ENCODE measurements at places on chromosomes 1 and 21.

- DNase-seq, result no peak
These were observed 37.6 kb downstream of the ZYG11A start for GRCh38 chr1:52880206-52880605.

- peak; percentile 40 for DNase-seq
These were observed 8.9 kb upstream of the PCBP3 start for GRCh38 chr21:45634511-45635183.

GRCh38 chr21:44758781-44759627 is 42.6 kb downstream of the UBE2G2 start:
- no peak for DNase-seq

DNA sequence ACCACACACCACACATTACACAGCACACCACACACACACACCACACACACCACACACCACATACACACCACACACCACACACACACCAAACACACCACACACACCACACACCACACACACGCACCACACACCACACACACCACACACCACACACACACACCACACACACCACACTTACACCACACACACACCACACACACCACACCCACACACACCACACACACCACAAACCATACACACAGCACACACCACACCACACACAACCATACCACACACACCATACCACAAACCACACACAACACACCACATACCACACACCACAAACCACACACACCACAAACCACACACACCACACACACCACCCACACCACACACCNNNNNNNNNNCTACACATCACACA is 40.9 kb upstream of the SIK1 start:
- no peak for DNase-seq

- DNase-seq, result no peak
These were observed 1.3 kb downstream of the NADK start for GRCh38 chr1:1776672-1777582.

GRCh38 chr1:18606443-18607288 is 24.0 kb upstream of the PAX7 start:
- DNase-seq, result no peak

GRCh38 chr1:59690171-59690930 is 124.4 kb upstream of the HOOK1 start:
- DNase-seq, result no peak

DNA sequence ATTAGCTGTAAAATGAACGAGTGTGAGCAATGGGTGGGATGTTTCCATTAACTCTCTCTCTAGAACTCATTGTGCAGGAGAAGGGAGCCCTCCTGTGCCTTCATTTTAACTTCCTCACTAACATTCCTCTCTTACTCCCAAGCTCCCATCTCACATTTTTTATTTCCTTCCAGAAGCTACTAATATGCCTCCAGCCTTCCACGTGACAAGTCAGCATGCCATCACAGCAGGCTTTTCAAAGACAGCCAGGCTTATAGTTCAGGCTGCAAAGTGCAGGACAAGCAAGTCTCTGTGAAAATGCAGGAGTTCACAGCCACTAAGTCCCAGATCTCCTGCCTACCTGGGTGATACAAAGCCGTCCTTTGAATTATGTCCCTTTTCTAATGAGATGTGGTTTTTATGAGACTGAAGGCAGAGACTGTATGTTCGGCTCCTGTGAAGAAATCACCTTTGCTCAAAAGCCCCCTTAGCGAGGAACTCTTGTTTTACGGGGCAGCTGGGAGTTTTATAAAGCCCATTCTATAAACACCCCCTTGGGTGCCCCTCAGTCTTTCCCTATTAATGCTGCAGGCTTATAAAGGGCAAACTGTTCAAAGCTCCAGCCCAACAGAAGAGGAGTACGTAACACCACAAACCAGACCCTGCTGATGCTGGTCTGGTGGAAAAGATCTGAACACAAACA is 14.8 kb upstream of the ANGPTL7 start:
- DNase-seq, result no peak

DNA sequence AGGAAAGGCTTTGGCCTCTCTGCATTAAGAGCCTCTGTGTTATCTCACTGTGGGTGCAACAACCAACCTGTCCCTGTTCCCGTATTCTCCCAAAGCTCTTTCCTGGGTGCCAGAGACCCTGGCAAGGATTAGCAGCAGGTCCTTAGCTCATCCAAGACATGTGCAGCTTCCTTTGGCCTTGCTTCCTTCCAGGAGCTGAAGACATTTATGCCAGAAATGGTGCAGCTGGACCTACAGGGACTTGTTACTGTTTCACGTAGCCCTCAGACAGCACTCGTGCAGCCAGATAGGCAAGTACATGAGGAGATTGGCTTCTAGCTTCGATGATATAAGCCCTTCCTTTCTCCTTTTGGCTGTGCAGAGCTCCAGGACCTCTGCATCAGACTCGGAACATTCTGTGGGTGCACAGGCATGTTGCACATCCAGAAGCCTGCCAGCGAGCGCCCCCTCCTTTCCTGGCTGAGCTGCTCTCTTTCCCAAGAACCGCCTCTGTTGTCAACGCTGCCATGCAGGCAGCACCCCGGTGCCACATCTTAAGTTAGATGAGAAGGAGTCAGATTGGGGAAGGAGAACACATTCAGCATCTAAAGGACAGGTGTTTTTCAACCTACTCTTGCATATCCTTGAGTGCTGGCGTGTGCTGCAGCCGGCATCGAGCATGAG is 284.5 kb upstream of the PLXNA2 start:
- no peak for DNase-seq

DNA sequence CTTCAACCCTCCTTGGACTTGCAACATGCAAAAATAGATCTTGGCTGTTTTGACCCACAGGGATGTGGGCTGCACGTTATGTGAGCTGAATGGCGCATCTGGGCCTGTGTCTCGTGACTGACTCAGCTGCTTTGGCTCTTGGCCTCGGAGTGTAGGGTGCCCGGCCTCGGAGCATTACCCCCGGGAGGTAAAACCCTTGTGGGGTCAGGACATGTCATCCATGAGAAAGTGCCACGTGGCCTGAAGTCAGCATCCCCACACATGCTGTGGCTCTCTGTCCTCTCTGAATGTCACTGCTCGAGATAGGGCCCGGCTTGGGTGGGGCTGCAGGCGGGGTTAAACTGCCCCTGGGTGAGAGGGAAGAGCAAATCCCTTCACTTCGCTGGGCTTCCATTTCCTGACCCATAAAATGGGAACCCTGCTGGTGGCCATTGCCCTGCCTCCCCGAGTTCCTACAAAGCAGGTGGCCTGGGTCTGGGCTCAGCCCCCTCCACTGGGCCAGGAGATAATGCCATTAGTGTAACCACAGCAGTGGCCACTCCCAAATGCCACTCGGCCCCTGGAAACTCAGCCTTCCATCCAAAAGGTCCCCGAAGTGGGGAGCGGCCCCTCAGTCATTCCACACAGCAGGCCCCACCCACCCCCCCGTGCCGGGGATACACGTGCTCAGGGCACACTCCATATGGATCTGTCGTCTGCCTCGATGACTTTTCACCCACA is 22.8 kb upstream of the TSPEAR start:
- peak; percentile 25 for DNase-seq

- no peak for DNase-seq
These were observed 3.9 kb downstream of the RPS6KC1 start for GRCh38 chr1:213054733-213055591.

DNA sequence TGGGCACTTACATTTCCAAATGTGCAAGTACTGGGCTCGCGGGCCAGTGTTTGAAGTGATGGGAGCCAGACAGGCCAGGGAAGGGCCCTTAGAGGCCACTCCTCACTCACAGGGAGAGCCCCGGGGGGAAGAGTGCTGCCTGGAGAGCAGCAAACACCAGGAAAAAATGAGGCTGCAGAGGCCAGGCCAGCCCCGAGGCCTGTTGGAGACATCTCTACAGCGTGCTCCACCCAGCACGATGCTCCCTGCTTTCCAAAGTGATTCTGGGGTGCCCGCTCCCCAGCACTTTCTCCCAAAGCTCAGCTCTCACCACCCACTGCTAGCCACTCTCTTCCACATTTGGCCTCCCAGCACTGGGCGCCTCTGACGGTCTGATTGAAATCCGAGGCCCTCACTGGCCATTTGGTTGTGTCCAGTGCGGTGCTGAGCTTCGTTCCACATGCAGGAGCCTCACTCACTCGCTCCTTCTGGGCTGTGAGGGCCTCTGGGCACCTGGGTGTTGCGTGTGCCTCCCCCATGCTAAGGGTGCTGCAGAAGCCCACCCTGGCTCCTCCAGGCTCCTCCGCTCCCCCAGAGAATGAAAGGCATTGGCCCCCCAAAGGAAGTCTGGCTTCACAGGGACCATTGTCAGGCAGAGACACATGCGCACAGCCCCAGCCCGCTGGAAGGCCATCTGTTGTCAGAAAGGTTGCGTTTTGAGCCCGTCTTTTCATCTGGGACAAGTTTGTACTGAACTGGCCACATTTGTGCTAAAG is 385.4 kb upstream of the VAMP3 start:
- no peak for DNase-seq

- no peak for DNase-seq
These were observed 38.7 kb downstream of the ANKRD13C start for GRCh38 chr1:70315782-70316181.

DNA sequence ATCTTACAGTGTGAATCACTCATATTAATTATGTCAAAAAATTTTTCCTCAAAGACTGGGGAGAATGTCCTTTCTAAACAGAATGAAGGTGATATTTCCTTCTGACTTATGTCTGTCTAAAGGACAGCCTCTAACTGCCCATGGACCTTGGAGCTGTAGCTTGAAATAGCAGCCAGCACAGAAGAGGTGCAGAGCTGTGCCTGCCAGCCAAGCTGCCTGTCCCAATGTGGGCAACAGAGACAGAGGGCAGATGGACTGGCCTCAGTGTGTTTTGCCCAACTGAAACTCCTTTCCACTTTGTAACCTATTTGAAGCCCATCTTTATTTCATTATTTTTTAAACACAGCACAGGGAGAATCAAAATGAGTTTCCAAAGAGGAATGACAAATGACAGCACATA is 97.6 kb upstream of the DYNLT5 start:
- no peak for DNase-seq

- no peak for DNase-seq
These were observed 34.3 kb upstream of the HMCN1 start for GRCh38 chr1:185699874-185700273.

DNA sequence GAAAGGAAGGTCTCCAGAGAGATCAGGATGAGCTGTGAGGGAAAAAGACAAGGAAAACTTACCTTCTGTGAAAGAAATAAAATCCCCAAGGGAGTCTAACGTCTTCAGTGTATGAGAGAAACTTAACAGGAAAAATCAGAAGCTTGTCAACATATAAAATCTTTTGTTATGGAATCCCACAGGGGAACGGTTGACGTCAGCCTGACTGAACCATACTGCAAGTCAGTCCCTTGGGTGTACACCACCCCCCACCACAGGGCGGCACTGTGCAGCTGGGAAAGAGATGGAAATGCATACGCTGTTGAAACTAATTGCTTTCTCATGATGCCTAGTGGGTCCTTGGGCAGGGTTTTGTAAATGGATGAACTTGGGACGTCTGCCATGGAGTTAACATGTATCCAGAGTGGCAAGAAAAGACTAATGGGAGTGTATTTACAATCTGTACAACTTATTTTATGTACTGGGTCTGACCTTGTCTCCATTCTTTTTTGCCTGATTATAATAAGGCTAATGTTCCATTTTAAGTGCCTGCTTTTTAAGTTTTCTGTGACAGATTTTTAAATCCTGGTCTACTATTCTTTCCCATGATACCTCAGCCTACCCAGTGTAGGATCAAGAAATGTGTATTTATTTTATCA is 22.7 kb downstream of the UTP25 start:
- DNase-seq, result peak; percentile 78

GRCh38 chr1:60833173-60833572 is 249.2 kb upstream of the NFIA start:
- DNase-seq, result no peak

DNA sequence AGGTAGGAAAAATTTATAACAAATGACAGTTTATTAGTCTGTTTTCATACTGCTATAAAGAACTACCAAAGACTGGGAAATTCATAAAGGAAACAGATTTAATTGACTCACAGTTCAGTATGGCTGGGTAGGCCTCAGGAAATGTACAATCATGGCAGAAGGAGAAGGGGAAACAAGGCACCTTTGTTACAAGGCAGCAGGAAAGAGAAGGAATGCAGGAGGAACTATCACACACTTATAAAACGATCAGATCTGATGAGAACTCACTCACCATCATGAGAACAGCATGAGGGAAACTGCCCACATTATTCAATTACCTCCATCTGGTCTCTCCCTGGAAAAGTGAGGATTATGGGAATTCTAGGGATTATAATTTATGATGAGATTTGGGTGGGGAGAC is 61.3 kb downstream of the ASB17 start:
- no peak for DNase-seq

- no peak for DNase-seq
These were observed 12.9 kb downstream of the EPB41 start for GRCh38 chr1:28927266-28927647.

GRCh38 chr1:59063501-59063900 is 233.4 kb upstream of the FGGY start:
- DNase-seq, result no peak

DNA sequence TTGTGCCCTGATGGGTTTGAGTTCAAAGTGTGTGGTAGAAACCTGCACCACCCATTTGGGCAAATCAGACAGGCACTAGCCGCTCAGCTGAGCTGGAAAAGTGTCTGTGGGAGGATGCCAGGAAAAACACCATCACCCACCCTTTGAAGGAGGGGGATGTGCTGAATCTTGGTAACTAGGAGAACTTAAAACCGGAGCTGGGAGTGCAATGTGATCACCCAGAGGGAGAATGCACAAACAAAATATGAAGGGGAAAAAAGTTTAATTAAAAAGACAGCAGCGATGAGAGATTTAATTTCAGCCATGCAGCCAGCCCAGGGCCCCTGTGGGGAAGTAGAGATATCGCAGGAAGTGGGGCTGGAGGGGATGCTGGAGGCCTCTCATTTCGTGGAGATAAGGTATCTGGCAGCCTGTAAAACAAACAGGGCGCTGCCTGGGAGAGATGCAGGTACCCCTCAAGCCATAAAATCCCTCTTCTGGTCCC is 86.8 kb upstream of the BCAR3 start:
- DNase-seq, result no peak

DNA sequence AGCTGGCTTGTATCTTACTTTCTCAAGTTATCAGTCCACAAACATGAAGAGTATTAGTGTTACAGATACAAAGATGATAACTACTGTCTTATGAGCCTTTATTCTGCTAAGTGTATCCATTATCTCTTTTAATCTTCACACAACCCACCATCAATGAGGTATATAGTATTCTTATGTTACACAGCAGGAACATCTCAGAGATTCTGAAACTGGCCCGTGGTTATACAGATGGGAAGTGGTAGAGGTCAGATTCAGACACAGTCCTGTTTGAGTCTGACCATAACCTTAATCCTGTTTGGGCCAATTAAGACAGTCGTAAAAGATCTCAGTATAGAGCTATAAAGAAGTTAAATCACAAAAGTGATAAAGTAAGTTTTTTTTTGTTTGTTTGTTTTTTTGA is 5.1 kb upstream of the TMEM269 start:
- DNase-seq, result no peak

Measured in AG10803 (cell line).